NCI-H1694 (cell line): ENCODE measurements at places on chromosomes 1 and 21.

GRCh38 chr21:31948676-31949075, 75.9 kb downstream of the HUNK start:
- no peak for DNase-seq

- peak; percentile 14 for DNase-seq
Observed at GRCh38 chr1:27357281-27358037, 9.3 kb downstream of the MAP3K6 start.

DNA sequence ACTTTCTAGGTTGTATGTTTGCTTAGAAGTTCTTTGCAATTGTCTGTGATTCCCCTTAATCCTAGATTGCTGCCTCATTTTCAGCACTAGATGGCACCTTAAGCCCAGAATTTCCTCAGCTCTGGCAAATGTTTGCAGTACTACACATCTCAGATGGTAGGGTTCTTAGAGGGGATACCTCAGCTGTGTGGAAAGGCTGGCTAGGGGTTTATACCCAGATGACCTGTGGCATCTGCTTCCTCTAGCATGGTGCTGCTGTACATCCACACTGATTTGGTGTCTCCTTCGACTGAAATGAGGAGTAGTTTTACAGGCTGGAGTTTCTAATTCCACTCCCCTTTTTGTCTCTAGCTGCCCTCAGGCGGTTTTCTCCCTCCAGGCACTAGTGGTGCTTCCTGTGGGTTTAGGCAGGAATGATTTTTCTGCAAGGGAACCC, 23.5 kb downstream of the ASB17 start:
- peak; percentile 57 for DNase-seq

GRCh38 chr1:27098431-27099134, 56.3 kb downstream of the SLC9A1 start:
- no peak for DNase-seq

- no peak for DNase-seq
Observed at GRCh38 chr1:90957497-90957896, 64.3 kb downstream of the ZNF644 start.

GRCh38 chr1:224542783-224543440, 73.2 kb upstream of the CNIH3 start:
- no peak for DNase-seq

DNA sequence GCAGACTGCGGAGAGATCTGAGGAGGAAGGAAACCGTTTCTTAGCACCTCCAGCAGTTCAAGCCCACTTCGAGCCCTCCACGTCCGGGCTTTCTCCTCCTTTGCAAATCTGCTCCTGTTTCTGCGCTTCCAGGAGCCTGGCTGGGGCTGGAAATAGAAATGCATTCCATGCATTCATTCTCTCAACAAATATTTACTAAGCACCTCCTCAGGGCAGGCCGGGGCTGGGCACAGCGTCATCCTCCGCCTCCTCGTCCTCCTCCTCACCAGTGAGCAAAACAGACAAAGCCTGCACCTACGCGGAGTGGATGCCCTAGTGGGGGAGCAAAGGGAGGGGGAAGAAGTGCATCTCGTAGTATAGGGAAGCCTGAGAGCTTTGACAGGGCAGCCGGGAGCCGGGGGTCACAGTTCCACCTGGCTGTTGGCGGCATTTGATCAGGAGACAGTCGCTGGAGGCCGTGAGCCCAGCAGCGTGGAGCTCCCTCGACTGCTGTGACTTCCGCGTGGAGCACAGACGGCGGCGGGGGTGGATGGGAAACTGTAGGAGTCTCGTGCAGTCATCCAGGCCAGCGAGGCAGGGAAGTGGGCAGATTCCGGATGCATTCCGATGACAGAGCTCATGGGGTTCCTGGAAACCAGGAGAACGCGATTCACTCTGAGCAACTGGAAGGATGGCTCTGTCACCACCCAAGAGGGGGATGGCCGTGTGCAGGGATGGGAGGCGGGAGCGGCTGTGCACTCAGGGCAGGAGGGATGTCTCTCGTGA, 93.5 kb downstream of the SIK1 start:
- no peak for DNase-seq

DNA sequence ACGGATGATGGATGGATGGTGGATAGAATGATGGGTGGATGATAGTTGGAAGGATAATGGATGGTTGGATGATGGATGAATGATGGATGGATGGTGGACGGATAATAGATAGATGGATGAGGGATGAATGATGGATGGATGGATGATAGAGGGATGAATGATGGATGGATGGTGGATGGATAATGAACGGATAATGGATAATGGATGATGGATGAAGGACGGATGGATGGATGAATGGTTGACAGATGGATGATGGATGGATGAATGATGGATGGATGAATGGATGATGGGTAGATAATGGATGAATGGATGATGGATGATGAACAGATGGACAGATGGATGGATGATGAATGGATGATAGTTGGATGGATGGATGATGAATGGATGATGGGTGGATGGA, 255.1 kb downstream of the NPHP4 start:
- DNase-seq: no peak

GRCh38 chr1:81678779-81679178, 122.0 kb upstream of the ADGRL2 start:
- DNase-seq: no peak

- DNase-seq: no peak
Observed at GRCh38 chr1:67939186-67939743, 106.0 kb upstream of the GNG12 start.

DNA sequence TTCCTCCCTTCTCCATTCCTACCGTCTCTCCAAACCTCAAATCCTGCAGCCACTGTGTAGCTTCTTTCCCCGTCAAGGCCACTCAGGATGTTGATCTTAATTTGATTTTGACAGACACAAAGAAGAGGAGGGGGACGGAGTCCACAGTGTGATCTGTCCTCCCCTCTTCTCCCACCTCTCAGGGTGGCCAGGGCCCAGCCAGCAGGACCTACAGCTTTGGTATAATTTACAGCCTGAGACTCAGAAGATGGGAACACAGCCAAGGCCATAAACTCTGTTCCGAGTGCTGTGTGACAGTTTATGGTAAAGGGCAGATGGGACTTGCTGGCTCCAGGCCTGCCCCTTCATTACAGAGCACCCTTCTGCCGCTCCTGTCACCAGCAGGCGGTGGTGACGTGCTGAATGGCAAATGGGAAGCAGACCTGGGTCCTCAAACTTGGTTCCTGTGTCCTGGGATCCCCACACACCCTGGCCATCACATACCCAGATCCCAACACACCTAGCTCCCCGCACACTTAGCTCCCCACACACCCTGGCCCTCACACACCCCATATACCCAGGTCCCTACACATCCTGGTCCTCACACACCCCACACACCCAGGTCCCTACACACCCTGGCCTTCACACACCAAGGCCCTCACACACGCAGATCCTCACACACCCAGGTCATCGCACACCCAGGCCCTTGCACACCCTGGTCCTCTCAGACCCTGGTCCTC, 71.6 kb downstream of the CD2 start:
- DNase-seq: peak; percentile 98

GRCh38 chr1:90074970-90075391, 80.1 kb downstream of the ZNF326 start:
- peak; percentile 77 for DNase-seq

GRCh38 chr1:244849189-244849866, 13.9 kb downstream of the COX20 start:
- DNase-seq: no peak

DNA sequence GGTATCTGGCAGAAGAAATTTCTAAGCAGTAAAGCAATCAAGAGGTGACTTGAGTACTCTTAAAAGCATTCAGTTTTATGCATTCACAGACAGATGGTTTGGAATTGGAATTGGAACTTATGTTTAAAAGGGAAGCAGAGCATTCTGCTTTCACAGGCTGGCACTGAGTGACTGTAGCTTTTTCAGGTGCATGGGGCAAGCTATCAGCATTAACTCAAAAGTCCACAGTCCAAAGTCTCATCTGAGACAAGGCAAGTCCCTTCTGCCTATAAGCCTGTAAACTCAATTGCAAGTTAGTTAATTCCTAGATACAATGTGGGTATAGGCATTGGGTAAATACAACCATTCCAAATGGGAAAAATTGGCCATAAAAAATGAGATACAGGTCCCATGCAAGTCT, 1620.3 kb downstream of the MRPL39 start:
- no peak for DNase-seq

DNA sequence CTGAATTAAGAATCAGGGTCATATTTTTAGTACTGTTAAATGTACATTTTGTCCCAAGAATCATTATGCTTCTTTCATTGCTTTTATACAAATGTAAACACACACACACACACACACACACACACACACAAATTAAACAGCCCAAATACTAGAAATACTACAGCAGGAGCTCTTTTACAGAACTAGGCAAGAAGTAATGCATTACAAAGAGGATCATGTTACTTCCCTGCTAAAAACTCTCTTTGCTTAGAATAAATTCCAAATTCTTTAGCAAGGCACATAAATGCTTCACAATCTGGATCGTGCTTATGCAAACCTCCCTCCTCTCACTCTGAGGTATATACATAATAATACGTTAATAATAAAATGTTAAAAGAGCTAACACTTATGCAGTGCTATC, 720.4 kb upstream of the ADGRL4 start:
- no peak for DNase-seq

DNA sequence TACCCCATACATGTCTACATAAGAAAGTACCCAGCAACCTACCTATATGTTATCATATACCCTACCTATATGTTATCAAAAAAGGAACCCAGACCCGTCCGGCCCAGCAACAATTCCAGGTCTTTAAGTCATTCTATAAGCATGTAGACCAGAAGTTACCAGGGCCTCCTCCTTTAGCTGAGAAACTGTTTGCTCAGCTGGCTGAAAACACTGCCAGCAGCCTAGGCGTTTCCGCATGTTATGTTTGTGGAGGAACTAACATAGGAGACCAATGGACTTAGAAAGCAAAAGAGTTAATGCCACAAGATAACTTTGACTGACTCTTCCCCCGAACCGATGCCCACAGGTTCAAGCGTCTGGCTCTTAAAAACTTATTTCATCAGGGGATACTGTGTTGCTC, 7.1 kb upstream of the ZNF678 start:
- DNase-seq: no peak

DNA sequence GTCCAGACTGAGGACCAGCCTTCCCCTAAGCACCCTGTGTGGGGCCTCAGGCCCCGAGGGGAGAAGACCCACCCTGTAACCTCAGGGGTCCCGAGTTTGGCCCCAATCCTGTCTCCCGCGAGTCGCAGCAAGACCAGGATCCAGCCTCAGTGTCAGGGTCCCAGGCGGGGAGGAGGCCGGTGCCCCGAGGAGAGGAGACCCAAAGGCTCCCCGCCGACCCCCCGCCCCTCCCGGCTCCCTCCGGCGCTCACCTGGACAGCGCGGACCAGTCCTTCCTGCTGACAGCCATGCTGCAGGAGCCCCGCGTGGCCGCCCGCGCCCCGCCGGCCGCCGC, at the start of gene LAD1:
Gene LAD1, minus strand, starts transcription at position 307 of the 334 bp plus-strand sequence. Its CDS starts 18 bp downstream, at position 289.
- no peak for DNase-seq

- DNase-seq: no peak
Observed at GRCh38 chr1:229434005-229434640, at the start of gene ACTA1. ACTA1 (minus strand) TSS chr1:229434094; CDS start chr1:229433115, 979 bp downstream.

- no peak for DNase-seq
Observed at GRCh38 chr21:41289431-41289830, 27.2 kb upstream of the FAM3B start.

GRCh38 chr1:208747979-208748378, 503.8 kb upstream of the PLXNA2 start:
- DNase-seq: no peak

DNA sequence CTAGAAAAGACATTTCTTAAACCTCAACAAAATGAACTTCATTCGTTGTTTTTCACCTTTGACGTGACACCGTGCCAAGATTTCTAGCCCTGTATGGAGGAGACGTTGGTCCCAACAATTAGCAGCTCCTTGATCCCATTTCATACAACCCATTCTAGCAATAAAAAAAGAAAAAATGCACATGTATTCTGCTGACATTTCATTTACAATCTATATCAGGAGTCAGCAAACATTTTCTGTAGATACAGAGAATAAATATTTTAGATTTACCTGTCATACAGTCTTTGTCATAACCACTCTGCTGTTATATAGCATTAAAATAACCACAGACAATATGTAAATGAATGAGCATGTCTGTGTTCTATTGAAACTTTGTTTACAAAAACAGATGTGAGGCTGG, 7.0 kb upstream of the TAF1A start:
- no peak for DNase-seq

GRCh38 chr1:145720878-145721671, 1.8 kb downstream of the CD160 start:
- no peak for DNase-seq

DNA sequence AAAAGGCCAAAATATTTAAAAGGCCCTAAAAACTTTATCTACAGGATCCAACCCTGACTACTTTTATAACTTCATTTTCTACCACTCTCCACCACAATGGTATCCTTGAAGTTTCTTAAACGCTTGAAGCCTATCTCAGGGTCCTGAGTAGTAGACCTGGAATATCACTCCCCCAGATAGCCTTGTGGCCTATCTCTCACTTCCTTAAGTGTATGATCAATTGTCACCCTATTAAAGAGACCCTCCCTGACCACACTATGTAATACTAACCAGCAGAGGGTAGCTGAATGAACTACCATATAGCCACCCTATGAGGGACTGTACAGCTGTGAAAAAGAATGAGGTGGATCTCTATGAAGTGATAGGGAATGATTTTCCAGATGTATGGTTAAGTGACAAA, 5.6 kb downstream of the CD58 start:
- DNase-seq: no peak

- DNase-seq: no peak
Observed at GRCh38 chr1:77831976-77832711, 52.7 kb downstream of the MIGA1 start.

- DNase-seq: no peak
Observed at GRCh38 chr1:174989536-174990220, 10.1 kb upstream of the CACYBP start.

- no peak for DNase-seq
Observed at GRCh38 chr1:173415490-173415889, 61.6 kb upstream of the PRDX6 start.

GRCh38 chr1:61087571-61087970, 5.2 kb downstream of the NFIA start:
- no peak for DNase-seq

- DNase-seq: no peak
Observed at GRCh38 chr1:109634771-109635750, 15.4 kb downstream of the AMPD2 start.

GRCh38 chr1:152328801-152329391, 3.9 kb upstream of the FLG start:
- no peak for DNase-seq

DNA sequence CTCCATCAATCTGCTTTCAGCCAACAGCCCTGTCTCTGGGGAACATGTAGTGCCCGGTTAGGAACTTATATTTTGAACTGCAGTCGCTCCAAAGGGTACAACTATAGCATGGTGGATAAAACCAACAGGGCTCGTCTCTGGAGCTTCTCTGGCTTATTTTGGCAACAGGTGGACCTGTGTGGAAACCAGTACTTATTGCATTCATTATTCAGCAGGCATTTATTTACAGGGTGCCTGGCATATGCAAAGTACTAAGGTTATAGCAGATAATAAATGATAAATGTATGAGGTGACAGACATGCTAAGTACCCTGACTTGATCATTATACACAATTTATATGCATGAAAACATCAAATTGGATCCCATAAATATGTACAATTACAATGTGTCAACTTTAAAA, 93.7 kb downstream of the RGS7 start:
- DNase-seq: no peak
